ENCODE measurements at places on chromosomes 11 and 22.

DNA sequence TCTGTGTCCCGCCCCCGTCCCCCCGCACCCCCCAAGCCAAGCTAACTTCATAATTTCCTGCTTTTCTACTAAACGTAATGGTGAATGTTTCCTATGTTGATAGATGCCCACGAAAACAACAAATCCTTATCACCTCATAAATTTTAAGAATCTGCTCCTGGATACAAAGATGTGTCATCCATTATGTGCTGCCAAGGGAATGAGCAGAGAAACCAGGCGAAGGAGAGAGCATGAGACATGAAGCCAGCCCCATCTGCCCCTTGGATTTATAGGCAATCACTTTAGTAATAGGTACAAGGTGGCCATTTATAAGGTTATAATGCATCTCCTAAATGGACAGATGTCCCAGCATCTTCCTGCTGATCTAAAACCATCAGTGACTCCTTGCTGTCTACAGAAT lies 30.3 kb downstream of the LAYN start:
- DNase-seq, result peak; percentile 32

GRCh38 chr11:73784080-73784634 lies 3.5 kb upstream of the MRPL48 start:
- no peak for DNase-seq

DNA sequence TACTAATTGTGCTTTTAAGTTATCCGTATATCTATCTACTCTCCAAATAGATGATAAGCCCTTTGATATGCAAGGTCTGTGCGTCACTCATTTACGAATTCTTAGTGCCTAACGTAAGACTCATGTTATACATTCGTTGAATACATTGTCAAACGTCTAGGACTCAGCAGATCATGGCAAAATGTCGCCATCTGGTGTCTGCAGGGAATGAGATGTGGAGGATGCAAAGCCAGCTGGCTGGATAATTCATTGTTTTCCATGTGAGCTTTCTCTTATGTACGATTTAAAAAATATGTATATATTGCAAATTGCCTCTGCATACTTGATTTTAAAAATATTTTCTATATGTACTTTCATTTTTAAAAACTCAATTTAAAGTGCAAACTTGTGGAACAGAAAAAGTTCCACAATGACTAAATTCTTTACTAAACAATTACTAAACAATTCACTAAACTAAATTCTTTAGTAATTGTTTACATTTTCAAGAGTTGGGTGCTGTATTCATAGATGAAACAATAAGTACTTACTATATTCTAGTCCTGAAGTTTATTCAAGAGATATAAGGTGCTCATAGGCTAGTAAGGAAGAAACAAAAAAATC lies 33.8 kb downstream of the ZNF202 start:
- DNase-seq, result peak; percentile 60

DNA sequence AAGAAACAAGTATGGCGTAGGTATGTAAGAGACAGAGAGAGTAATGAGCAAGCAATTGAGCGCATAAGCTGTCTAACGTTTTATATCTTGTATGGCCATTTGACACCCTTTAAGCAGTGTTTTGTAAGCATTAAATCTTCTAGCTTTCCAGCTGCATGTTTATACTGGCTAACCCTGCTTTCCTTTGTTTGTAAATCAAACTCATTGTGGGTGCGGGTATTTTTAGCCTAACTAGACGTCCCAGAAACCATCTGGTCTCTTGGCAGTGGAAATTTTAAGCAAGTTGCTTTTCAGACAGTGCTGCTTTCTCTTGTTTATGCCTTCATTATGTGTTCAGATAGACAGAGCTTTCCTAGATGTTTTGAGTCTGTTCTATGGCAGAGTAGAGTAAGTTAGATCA lies 73.5 kb downstream of the RNF169 start:
- DNase-seq, result peak; percentile 30

- DNase-seq, result peak; percentile 100
Observed at GRCh38 chr11:113675003-113675561, 31.0 kb downstream of the TMPRSS5 start.

DNA sequence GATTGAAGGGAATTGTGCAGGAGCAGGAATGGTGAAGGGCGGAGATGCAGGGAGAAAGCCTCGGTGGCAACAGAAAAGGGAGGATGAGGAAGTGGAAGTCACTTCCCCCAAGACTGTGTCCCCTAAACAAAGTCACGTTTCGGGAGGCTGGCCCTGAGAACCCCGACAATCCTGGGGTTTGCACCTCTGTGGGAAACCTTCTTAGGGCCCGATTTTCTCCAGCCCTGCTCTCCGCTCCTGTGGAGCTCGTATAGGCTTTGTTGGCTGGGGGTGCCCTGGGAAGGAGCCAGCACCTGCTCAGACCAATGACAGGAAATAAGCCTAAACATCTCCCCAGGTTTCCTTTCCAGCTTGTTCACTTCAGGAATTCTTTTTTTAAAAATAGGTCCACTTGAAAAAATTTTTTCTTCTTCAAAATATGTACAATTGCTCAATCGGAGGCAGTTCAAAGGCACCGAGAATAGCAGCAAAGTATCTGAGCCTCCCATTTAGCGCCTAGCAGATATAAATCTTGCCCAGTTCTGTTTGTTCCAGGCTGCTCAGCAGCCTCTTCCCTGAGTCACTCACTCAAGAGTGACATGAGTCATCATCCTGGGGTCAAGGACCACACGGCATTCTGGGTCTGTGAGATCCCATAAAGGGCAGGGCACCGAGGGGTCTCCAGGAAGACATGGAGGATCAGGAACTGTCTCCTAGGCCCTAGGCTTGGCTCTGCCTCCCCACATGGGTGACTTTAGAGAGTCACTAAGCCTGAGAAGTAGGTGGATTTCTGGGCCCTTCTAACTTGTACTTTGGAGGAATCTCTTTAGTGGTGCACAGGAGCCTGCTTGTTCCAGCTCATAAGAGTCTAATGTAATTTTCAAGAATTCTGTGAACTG lies 34.0 kb downstream of the IRAG1 start:
- DNase-seq, result peak; percentile 99

DNA sequence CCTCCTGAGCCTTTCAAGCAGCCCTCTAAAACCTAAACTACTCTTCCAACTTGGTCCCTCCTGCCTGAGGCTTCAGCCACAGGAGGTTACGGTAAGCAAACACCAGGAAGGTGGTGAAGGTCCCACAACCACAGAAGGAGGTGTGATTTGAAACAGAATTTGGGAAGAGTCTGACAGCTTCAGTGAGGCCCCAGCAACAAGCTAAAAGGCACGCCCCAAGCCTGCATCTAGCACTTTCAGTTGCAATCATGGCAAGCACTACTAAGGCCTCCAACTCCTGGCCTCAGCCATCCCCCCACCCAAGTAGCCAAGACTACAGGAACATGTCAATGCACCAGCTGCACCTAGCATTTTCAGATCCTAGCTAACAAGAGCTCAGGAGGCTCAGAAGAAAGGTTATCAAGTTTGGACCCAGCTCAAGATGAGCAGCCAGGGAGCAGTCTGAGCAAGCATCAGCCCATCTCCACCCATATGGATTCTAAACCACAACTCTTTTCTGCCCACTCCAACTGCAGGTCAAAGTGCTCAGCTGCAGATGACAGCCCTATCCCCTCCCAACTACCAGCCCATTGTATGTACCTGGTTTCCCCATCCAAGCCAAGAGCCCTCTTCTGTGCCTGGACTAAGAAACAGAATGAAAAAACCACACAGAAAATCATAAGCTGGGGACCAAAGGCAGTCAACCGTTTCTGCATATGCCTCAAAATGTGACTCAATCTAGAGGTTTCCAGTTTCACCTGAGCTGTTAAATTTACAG lies 10.4 kb upstream of the AHNAK start:
- peak; percentile 69 for DNase-seq

- peak; percentile 3 for DNase-seq
Observed at GRCh38 chr11:91513734-91514133, 710.9 kb upstream of the FAT3 start.

Data from M059J (cell line).